ENCODE measurements at places on chromosomes 12 and 14. TPM values are rescaled to one million over a fixed set of nuclear protein-coding genes. Genes with fewer than 3 reads are reported as not detected.

DNA sequence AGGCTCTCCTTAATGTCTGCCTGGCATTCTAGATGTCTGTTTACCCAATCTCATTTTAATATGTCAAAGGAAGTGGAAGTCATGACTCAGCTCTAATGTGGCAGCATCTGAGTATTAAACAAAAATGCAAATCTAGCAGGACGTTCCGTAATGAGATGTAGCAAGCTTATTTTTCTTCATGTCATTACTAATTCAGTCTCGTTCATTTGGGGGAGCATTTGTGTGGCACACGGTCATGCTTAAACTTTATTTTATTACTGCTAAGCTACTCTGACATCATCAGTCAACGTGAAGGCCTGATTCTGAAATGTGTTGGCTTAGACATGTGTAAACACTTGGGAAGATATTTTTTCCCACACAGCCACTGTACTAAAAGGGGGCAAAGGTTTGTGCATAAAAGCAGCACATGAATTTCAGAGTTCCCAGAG is 326.7 kb upstream of the TMPO start:
- peaks cover 5% of the 10 kb centered on the region for H3K4me1 ChIP-seq
- H3K36me3 ChIP-seq: no peaks in the 10 kb centered on the region
- peak overlapping the region; percentile 42 for H3K27ac ChIP-seq
- H3K27me3 ChIP-seq: peaks cover 3% of the 10 kb centered on the region
- no peak overlapping the region for H3K4me3 ChIP-seq
- DNase-seq: peak; percentile 14

- no peak for DNase-seq
- no peaks in the 10 kb centered on the region for H3K27me3 ChIP-seq
- no peak overlapping the region for H3K27ac ChIP-seq
- no peaks in the 10 kb centered on the region for H3K4me1 ChIP-seq
- H3K4me3 ChIP-seq: no peak overlapping the region
- H3K36me3 ChIP-seq: no peaks in the 10 kb centered on the region
These were observed 22.4 kb downstream of the NFYB start for GRCh38 chr12:104115587-104115975.

DNA sequence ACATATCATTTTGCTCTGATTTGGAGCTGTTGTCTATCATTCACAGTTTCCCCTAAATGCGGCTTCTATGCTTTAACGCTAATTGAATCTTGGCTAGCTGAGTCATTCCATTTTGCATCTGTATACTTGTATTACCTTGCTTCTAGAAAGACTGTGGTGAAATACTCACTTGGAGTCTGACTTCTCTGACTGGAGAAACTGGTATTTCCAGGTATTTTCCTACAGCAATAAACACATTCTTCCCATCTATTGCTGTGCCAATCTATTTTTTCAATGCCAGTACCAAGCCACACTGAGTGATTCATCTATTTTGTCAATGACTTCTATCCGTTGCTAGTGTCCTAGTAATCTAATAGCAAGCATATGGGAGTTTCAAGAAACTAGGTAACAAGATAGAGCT is 76.0 kb upstream of the ST8SIA1 start:
- H3K36me3 ChIP-seq: no peaks in the 10 kb centered on the region
- H3K4me3 ChIP-seq: no peak overlapping the region
- no peaks in the 10 kb centered on the region for H3K4me1 ChIP-seq
- DNase-seq: peak; percentile 9
- H3K27ac ChIP-seq: no peak overlapping the region

DNA sequence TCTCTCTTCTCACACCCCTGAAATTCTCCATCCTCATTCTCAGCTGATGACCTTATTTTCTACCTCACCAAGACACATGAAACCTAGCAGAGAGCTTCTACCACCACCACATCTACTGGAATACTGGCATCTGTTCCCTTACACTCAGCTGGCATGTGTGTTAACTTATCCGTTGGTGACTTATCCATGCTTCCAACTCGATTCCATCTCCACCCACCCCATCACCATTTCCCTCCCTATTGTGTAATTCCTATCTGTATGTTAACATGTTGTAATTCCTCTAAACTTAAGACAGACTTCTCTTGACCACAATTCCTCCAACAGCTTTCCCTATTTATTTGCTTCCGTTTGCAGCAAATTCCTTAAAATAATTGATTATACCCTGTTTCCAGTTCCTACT is 15.4 kb downstream of the C1S start:
- H3K27me3 ChIP-seq: no peaks in the 10 kb centered on the region
- no peak overlapping the region for H3K4me3 ChIP-seq
- H3K27ac ChIP-seq: peak overlapping the region; percentile 23
- H3K36me3 ChIP-seq: no peaks in the 10 kb centered on the region
- H3K4me1 ChIP-seq: peaks cover 8% of the 10 kb centered on the region

GRCh38 chr14:100591453-100592371 is 4.5 kb upstream of the BEGAIN start:
- no peak for DNase-seq
- peaks cover 23% of the 10 kb centered on the region for H3K27me3 ChIP-seq
- no peak overlapping the region for H3K4me3 ChIP-seq
- no peak overlapping the region for H3K27ac ChIP-seq

- no peak overlapping the region for H3K4me3 ChIP-seq
- no peaks in the 10 kb centered on the region for H3K36me3 ChIP-seq
- no peaks in the 10 kb centered on the region for H3K4me1 ChIP-seq
- H3K27me3 ChIP-seq: no peaks in the 10 kb centered on the region
- no peak for DNase-seq
These were observed 62.2 kb downstream of the PAPOLA start for GRCh38 chr14:96564389-96564788.

DNA sequence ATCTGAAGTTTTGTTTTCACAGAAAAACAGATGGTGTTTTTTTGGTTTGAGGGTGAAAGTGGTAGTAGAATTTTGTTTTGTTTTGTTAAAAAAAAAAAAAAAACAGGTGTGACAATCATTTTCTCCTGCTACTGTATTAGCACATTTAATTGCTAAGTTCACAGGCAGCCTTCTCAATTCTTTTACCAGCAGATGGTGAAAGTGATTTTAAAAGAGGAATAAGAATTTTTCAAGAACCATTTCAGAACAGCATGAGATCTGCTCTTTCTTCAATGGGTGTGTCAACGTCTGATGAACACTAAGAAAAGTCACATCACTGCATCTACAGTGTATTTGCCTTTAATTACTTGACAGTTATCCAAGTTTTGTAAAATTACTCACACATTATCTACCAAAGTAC is 303.7 kb upstream of the USP15 start:
- H3K27me3 ChIP-seq: no peaks in the 10 kb centered on the region
- no peak overlapping the region for H3K4me3 ChIP-seq
- no peaks in the 10 kb centered on the region for H3K4me1 ChIP-seq
- DNase-seq: no peak
- H3K36me3 ChIP-seq: no peaks in the 10 kb centered on the region

Gene SIX1
- total RNA-seq: 6.5 TPM

DNA sequence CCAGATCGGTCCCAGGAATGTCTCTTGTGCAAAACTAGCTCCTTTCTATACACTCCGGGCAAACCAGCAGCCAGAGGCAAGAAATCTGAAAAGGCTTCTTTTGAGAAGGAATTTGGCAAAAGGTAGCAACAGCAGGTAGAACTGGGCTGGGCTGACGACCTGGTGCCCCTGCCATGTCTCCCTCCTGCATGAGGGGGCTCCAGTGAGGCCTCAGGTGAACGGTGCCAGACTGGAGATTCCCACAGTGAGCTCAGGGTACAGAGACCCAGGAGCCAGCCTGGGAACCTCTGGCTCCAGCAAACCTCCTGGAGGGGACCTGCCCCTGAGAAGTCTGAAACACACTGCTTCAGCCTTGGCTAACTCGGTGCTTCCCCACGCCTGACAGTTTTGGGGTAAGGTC is 10.8 kb downstream of the ITPK1 start:
- no peaks in the 10 kb centered on the region for H3K36me3 ChIP-seq
- DNase-seq: no peak
- no peak overlapping the region for H3K4me3 ChIP-seq
- H3K27ac ChIP-seq: no peak overlapping the region
- H3K27me3 ChIP-seq: no peaks in the 10 kb centered on the region

DNA sequence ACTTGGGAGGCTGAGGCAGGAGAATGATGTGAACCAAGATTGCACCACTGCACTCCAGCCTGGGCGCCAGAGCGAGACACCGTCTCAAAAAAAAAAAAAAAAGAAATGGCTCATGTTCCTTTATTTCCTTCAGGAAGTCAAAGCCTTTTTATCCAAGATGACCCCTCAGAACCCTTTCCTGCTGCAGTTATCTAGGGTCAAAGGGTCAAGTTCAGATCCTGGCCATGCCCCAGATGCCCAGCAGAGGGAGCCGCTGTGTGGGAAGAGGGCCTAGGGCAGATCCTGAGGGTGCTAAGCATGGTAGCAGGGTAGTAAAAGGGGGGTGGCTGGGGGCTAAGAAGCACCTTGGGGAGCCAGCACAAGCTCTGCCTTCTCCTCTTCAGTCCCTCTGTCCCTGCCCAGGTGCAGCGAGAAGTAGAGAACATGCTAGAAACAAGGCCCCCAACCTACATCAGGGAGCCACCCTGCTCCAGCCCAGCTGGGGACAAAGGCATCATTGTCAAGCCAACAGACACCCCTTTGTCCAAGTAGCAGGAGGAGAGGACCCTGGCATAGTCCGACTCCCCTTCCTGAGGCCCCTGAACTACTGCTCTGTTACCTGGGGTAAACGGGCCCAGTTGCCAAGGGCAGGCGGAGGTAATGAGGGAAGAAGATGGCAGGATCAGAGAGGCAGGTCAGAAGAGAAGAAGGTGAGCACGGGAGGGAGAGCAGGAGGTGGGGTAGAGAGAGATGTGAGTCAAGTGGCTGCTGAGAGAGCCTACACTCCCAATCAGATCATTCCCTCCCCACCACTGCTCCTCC is 6.5 kb downstream of the NFE2 start:
- DNase-seq: peak; percentile 58
- no peaks in the 10 kb centered on the region for H3K4me1 ChIP-seq
- no peak overlapping the region for H3K4me3 ChIP-seq
- H3K36me3 ChIP-seq: no peaks in the 10 kb centered on the region
- H3K27ac ChIP-seq: no peak overlapping the region

- H3K4me3 ChIP-seq: no peak overlapping the region
- H3K27me3 ChIP-seq: no peaks in the 10 kb centered on the region
- peak overlapping the region; percentile 43 for H3K27ac ChIP-seq
- H3K36me3 ChIP-seq: no peaks in the 10 kb centered on the region
- peaks cover 17% of the 10 kb centered on the region for H3K4me1 ChIP-seq
- no peak for DNase-seq
These were observed 127.6 kb downstream of the PAWR start for GRCh38 chr12:79563021-79563740.

DNA sequence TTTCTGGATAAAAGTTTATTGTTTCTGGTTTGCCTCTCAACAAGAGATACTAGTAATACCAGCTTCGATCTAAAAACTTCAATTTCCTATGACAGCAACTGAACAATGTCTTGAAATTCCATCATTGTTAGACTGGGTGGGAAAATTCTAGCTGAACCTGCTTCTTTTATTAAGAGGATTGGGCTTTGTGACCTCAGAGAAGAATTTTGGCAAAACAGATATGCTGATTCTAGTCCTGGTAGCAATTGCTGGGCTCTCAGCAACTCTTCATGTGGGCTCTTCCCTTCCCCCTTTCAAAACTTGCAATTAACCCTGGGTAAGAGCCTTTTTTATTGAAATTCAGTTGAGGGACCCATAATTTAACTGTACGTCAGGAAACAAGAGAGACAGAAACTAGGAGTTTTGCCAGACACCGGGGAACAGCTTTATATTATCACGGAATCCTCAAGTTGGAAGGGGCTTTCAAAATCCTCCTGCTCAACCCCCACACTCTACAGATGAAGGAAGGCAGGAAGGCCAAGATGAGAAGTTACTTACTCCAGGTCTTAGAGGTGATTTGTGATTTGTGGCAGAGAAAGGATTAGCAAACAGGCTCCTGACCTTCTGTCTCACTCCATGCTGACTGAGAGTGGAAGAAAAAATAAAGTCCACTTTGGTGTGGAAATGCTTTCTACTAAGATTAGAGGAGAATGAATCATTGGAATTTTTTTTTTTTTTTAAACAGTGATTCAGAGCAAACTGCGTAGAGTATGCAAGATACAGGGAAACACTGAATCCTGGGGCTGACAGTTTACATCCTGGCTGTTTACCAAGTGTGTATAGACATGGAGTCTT is 239.0 kb upstream of the ATP2B1 start:
- H3K27me3 ChIP-seq: no peaks in the 10 kb centered on the region
- H3K27ac ChIP-seq: peak overlapping the region; percentile 86
- H3K36me3 ChIP-seq: no peaks in the 10 kb centered on the region
- H3K4me3 ChIP-seq: no peak overlapping the region
- peaks cover 62% of the 10 kb centered on the region for H3K4me1 ChIP-seq

Gene AHSA1
- 126 TPM for total RNA-seq

GRCh38 chr14:32986791-32987540 is 48.3 kb downstream of the NPAS3 start:
- H3K4me3 ChIP-seq: no peak overlapping the region
- no peak for DNase-seq
- H3K27me3 ChIP-seq: no peaks in the 10 kb centered on the region

Gene RAD51AP1
- 11.5 TPM for total RNA-seq

DNA sequence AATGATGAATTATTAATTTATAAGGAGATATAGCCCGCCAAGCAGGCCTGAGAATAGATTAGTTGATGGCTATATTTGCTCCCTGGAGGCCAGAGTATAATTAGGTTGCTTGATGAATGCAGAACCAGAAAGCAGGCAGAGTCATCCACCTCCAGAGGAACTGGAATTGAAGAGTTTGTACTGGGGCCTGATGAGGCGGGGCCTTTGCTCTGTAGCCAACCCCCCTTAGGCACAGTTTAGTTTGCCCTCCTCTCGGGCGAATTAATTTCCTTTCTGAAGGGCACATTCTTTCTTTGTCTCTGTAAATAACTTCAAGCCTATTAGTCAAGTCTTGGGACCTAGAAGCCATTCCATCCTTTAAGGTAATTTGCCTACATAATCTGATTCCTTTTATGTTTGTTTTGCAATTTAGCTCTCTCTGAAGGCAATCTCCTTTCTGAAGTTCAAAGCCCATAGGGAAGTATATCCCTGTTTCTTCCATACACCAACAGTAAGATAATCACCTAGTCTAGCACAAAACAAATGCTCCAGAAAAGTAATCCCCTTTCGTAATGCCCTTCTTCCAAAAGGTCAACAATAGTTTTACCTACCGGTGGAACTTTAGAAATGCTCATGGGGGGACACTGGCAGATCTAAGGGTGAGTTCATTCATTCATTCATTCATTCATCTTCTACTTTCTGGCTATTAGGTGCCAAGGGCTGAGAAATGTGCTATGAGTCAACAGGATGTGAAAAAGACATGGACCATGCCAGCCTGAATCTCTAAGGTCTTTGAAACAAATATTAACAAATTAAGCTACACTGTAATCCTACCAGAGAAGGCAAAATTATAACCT is 84.8 kb upstream of the NUDT4 start:
- H3K4me1 ChIP-seq: no peaks in the 10 kb centered on the region
- DNase-seq: no peak
- H3K27ac ChIP-seq: no peak overlapping the region
- H3K4me3 ChIP-seq: no peak overlapping the region
- H3K36me3 ChIP-seq: no peaks in the 10 kb centered on the region

All from hepatocyte (in vitro differentiated cells).